ENCODE measurements at places on chromosomes 3 and 15. TPM values are rescaled to one million over a fixed set of nuclear protein-coding genes. Genes with fewer than 3 reads are reported as not detected.

DNA sequence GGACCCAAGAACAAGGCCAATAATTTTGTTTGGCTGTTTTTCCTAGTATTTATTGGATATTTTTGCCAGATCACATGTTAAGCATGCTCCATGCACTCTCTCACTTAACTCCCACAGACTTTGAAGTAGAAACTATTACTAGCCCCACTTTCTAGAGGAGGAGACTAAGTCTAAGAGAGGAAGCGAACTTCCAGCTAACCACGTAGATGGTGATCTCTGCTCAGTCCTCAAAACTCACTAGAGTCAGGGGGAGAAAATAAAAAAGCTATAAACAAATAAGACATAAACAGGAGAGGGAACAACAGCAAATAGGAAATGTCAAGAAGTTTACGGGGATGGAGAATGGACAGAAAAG is 481.0 kb upstream of the PROK2 start:
- no peak for DNase-seq
- H3K36me3 ChIP-seq, result no peaks in the 10 kb centered on the region
- H3K4me1 ChIP-seq, result peaks cover 34% of the 10 kb centered on the region
- no peak overlapping the region for H3K27ac ChIP-seq
- no peak overlapping the region for H3K4me3 ChIP-seq

GRCh38 chr15:62920682-62921502 is 121.7 kb upstream of the TPM1 start:
- H3K36me3 ChIP-seq, result no peaks in the 10 kb centered on the region
- no peaks in the 10 kb centered on the region for H3K27me3 ChIP-seq
- DNase-seq, result no peak
- no peak overlapping the region for H3K4me3 ChIP-seq
- peak overlapping the region; percentile 48 for H3K27ac ChIP-seq

DNA sequence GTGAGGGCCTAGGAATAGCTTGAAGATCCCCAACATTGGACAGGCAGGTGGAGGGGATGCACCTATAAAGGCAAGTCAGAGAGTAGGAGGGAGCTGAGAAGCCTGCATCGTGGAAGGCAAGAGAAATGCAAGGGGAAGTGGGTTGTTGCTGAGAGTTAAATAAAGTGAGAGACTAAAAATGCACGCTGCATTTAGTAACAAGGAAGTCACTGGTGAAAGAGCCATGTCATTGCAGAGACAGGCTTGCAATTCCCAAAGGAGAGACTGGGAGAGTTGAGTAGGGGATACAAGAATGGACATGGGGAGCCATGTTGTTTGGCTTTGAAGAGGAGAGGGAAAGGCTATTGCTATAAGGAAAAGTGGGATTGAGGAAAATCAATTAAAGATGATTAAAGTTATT is 77.0 kb upstream of the HEG1 start:
- DNase-seq, result no peak
- H3K4me3 ChIP-seq, result no peak overlapping the region
- peak overlapping the region; percentile 20 for H3K27ac ChIP-seq
- H3K36me3 ChIP-seq, result no peaks in the 10 kb centered on the region

The C2CD4A gene
- not detected for polyA plus RNA-seq

DNA sequence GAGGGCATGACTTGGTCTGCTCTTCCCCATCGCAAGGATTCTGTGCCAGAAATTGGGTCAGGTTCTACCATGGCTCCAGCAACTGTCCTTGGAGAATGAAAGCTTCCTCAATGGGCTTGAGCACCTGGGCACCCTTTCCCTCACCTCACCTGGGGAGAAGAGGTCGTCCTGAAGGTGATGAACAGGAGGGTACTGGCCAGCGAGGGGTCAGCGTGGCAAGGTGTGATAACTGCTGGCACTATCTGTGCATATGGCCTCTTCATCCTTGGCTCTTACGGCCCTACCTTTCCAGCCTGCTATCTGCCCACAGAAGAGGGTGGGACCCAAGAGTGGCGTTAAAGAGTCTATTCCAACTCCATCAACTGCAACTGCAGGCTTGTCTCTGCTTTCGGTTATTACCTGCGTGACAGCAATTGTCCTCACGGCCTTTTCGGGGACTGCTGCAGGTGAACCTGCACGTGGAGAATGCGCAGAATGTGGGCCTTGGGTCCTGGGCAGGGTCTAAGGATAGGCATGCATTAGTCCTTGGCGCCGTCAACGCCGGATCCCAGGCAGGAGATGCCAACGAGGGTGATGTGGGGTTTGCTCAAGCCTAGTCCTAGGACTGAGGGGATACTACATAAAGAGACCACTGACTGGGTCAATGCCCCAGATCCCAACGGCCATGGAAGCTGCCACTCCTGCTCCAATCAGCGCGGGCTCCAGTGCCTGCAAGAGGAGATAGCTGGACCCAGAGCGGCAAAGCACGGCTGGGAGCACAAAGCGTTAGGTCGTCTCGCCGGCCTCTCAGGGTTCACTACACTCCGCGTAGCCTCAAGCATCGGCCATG is 625 bp upstream of the RBM15B start:
- no peak for DNase-seq
- H3K27ac ChIP-seq, result peak overlapping the region; percentile 21
- H3K27me3 ChIP-seq, result no peaks in the 10 kb centered on the region
- peaks cover 48% of the 10 kb centered on the region for H3K36me3 ChIP-seq
- H3K4me1 ChIP-seq, result peaks cover 57% of the 10 kb centered on the region

- no peak for DNase-seq
- H3K27ac ChIP-seq, result no peak overlapping the region
- H3K4me3 ChIP-seq, result no peak overlapping the region
- peaks cover 24% of the 10 kb centered on the region for H3K4me1 ChIP-seq
Measured at GRCh38 chr15:78177447-78177873, 28.3 kb downstream of the IDH3A start.

The CADM2 gene
- polyA plus RNA-seq, result not detected

GRCh38 chr3:40504636-40505430 is 1.0 kb upstream of the ZNF620 start:
- no peak overlapping the region for H3K27ac ChIP-seq
- peak; percentile 5 for DNase-seq
- no peak overlapping the region for H3K4me3 ChIP-seq
- no peaks in the 10 kb centered on the region for H3K36me3 ChIP-seq
- peaks cover 10% of the 10 kb centered on the region for H3K4me1 ChIP-seq

DNA sequence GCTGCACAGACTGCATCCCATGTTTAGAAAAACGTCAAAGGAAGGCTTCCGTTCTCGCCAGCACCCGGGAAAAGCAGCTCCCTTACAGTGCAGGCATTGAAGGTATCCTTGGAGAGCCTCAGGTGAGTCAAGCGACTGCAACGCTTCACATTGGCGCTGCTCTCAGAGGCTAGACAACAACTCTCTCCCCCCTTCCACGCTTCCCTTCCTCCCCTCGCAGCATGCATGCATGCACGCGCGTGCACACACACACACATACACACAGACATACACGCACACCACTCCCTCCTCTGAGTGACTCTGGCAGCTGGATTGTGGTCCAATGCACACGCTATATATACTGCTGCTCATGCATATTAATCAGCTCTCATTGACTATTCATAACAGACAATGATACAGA is 191.1 kb downstream of the PDZRN3 start:
- no peak overlapping the region for H3K4me3 ChIP-seq
- H3K27ac ChIP-seq, result no peak overlapping the region
- no peaks in the 10 kb centered on the region for H3K27me3 ChIP-seq
- no peaks in the 10 kb centered on the region for H3K4me1 ChIP-seq

DNA sequence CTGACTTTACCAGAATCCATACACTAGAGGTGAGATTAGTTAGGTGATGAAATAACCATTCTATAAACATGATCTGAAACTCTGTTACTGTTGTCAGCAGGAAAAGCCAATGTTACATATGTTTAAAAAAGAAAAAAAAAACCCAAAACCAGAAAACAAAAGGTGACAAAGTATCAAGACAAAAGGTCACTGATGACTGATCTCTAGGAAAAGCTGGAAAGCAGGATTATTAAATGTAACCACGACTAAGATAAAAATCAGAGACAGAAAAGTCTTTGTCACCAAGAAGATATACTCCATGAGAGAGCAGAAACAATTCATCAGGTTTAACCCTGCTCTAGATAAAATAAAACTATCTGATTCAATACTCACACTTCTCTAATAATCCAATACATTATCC is 5.4 kb upstream of the SETD5 start:
- no peak overlapping the region for H3K4me3 ChIP-seq
- no peaks in the 10 kb centered on the region for H3K27me3 ChIP-seq
- no peak overlapping the region for H3K27ac ChIP-seq
- H3K36me3 ChIP-seq, result peaks cover 83% of the 10 kb centered on the region

The GOLGA8J gene
- polyA plus RNA-seq, result not detected

- H3K4me3 ChIP-seq, result no peak overlapping the region
- H3K36me3 ChIP-seq, result peaks cover 53% of the 10 kb centered on the region
- DNase-seq, result no peak
- H3K27ac ChIP-seq, result no peak overlapping the region
- peaks cover 6% of the 10 kb centered on the region for H3K4me1 ChIP-seq
Measured at GRCh38 chr3:134496471-134497071, 10.7 kb downstream of the CEP63 start.

DNA sequence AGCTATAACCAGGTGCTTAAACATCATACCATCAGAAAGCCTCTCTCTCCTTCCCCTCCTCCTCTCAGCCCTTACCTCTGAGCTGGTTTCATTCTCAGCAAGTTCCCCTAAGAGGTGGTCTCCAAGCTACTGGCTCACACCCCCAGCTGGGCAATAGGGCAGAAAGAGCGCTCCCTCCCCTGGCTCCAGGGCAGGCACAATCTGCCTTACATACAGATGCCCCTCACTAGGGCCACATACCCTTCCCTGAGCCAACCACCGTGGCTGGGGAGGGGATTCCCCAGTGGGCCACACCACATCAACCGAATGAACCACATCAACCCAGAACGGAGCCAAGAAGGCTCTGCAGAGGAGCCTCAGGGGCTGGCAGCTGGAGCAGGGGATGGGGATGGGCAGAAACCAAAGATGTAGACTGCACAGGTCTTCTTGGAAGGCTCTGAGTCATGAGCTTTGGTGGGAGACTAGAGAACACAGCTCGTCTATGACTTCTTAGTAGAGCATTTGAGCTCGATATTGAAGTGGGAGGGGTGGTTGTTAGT is 4.6 kb upstream of the FBLN2 start:
- no peak overlapping the region for H3K27ac ChIP-seq
- H3K36me3 ChIP-seq, result no peaks in the 10 kb centered on the region
- no peak overlapping the region for H3K4me3 ChIP-seq
- peaks cover 3% of the 10 kb centered on the region for H3K4me1 ChIP-seq
- H3K27me3 ChIP-seq, result peaks cover 16% of the 10 kb centered on the region
- DNase-seq, result no peak

The TRPC1 gene
- not detected for polyA plus RNA-seq

- H3K27ac ChIP-seq, result no peak overlapping the region
- no peaks in the 10 kb centered on the region for H3K36me3 ChIP-seq
- no peak for DNase-seq
- H3K4me1 ChIP-seq, result no peaks in the 10 kb centered on the region
Measured at GRCh38 chr15:73674587-73674986, 9.6 kb upstream of the CD276 start.

- H3K4me3 ChIP-seq, result no peak overlapping the region
- no peaks in the 10 kb centered on the region for H3K27me3 ChIP-seq
- DNase-seq, result no peak
- H3K36me3 ChIP-seq, result peaks cover 99% of the 10 kb centered on the region
- no peak overlapping the region for H3K27ac ChIP-seq
Measured at GRCh38 chr3:194450341-194450740, 36.5 kb downstream of the ATP13A3 start.

The KIF23 gene
- polyA plus RNA-seq, result 1.5 TPM

- H3K4me3 ChIP-seq, result no peak overlapping the region
- H3K4me1 ChIP-seq, result peaks cover 42% of the 10 kb centered on the region
- peaks cover 4% of the 10 kb centered on the region for H3K27me3 ChIP-seq
- no peak overlapping the region for H3K27ac ChIP-seq
- no peak for DNase-seq
- H3K36me3 ChIP-seq, result no peaks in the 10 kb centered on the region
Measured at GRCh38 chr3:98735761-98736269, 27.3 kb upstream of the ST3GAL6 start.

DNA sequence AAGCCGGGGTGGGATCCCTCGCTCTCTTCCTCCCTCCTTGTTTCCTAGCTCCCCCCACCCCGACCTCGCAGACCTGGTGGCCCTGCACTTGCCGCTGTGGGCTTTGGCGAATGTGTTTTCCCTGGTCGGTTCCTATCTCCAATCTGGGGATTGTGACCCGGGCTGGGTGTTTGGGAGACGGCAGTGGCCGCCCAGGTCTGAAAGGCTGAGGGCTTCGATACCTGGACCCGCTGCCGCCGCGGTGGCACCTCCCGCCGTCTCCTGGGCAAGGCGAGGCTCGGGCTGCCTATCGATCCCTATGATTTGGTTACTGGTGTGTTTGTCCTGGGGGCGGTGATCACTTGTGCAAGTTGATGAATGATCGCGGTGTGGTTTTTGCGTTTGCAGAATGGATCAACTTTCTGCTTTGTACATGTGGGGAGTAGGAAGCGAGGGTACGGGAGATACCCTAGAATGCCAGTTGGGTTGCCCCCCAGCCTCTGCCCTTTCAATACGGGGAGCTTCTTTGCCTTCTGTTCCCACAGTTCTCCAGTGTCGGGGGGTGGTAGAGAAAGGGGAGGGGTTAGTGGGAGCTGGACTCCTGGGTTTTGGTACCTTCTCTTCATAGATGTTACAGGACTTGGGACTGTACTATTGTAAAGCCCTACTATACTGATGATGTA is 3.0 kb downstream of the BBX start:
- peaks cover 16% of the 10 kb centered on the region for H3K4me1 ChIP-seq
- DNase-seq, result no peak
- no peaks in the 10 kb centered on the region for H3K36me3 ChIP-seq
- H3K27me3 ChIP-seq, result no peaks in the 10 kb centered on the region

DNA sequence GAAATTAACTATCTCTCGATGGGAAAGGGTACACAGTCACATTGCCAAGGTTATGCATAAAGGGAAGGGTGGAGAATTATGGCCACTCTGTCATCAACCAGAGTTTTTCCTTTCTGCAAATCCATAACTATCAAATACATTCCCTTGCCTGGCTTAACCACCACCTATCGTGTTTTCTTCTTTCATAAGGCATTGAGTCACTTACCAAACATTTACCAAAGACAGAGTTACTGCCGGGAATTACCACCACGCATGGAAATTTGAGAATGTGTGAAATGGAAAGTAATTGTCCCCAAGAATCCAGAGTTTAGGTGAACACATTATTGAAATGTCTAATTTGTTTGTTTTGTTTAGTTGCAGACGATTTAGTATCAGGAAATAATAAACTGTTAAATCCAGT is 134.3 kb upstream of the LRRN1 start:
- H3K36me3 ChIP-seq, result no peaks in the 10 kb centered on the region
- no peak for DNase-seq
- no peak overlapping the region for H3K27ac ChIP-seq
- no peaks in the 10 kb centered on the region for H3K27me3 ChIP-seq

The NME9 gene
- not detected for polyA plus RNA-seq

- no peaks in the 10 kb centered on the region for H3K27me3 ChIP-seq
- no peaks in the 10 kb centered on the region for H3K36me3 ChIP-seq
- no peaks in the 10 kb centered on the region for H3K4me1 ChIP-seq
- no peak for DNase-seq
- H3K27ac ChIP-seq, result no peak overlapping the region
- H3K4me3 ChIP-seq, result no peak overlapping the region
Measured at GRCh38 chr15:87374339-87374738, 882.2 kb downstream of the NTRK3 start.
